Right atrium auricular region (tissue), 2 donors: ENCODE measurements at places on chromosomes 1 and 21. TPM values are rescaled to one million over a fixed set of nuclear protein-coding genes. Genes with fewer than 3 reads are reported as not detected.

Gene TRIM45
- 4.8 TPM for total RNA-seq

DNA sequence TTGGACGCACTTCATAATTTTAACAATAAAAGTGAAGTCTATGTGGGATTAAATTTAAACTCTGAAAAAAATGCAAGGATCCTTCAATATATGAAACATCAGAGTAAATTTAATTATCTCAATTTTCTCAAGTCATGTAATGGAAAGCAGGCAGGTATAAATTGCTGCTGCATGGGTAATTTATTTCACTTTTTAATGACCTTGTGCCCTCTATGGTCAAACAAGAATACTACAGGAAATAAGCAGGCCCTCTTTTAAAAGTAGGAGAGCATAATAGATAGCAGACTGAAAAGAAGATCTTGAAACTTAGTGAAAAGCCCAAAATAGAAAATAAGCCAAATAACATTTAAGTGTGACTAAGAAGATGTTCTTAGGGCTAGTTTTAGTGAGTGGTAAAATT lies 22.9 kb downstream of the BCAS2 start:
- DNase-seq: no peak

- DNase-seq: no peak
Measured at GRCh38 chr1:149923626-149924025, 4.0 kb downstream of the SF3B4 start.

- no peak for DNase-seq
Measured at GRCh38 chr1:211724687-211725196, 49.3 kb upstream of the NEK2 start.

- DNase-seq: no peak
Measured at GRCh38 chr1:7299994-7300393, 471.1 kb upstream of the VAMP3 start.

- no peak for DNase-seq
Measured at GRCh38 chr1:195608883-195609282, 999.4 kb downstream of the KCNT2 start.

GRCh38 chr1:11831945-11832725 lies 15.4 kb downstream of the NPPA start:
- no peak for DNase-seq

DNA sequence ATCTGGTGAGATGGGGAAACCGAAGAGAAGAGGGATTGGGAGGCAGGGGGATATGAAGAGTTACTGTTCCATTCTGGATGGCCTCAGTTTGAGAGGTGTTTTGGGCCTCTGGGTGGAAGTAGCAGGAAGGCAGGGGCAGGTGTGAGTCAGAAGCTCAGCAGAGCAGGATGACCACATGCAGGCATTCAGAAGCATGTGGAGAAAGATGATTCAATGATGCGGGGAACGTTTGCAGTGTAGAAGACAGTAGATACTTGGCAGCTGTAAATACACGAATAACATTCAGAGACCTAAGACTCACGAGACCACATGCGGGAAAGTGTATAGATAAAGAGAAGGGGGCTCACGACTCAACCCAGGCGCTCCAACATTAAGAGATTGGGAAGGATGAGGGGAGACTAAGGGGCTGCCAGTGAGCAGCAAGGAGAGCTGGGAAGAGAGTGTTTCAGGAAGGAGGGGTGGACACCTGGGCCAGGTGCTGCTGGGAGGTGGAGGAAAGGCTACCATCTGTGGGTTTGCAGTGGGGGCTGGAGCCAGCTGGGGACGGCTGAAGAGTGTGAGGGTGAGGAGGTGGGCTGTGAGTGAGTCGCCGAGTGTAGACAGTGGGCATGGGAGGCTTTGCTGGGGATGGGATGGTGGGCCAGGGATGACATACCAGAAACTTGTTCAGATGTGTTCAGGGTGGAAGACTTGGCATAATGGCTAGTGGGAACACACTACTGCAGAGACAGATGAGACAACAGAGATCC lies 5.8 kb upstream of the EPS8L3 start:
- no peak for DNase-seq
